H4 (cell line): ENCODE measurements at places on chromosomes 16 and 17. TPM values are rescaled to one million over a fixed set of nuclear protein-coding genes. Genes with fewer than 3 reads are reported as not detected.

The C16orf92 gene
- not detected in 2 replicates for total RNA-seq

GRCh38 chr17:64781014-64781756 is 119.1 kb upstream of the SMURF2 start:
- DNase-seq, result no peak

GRCh38 chr17:3512505-3513171 is 36.8 kb downstream of the ASPA start:
- no peak for DNase-seq

The KRT33A gene
- not detected in 2 replicates for total RNA-seq

DNA sequence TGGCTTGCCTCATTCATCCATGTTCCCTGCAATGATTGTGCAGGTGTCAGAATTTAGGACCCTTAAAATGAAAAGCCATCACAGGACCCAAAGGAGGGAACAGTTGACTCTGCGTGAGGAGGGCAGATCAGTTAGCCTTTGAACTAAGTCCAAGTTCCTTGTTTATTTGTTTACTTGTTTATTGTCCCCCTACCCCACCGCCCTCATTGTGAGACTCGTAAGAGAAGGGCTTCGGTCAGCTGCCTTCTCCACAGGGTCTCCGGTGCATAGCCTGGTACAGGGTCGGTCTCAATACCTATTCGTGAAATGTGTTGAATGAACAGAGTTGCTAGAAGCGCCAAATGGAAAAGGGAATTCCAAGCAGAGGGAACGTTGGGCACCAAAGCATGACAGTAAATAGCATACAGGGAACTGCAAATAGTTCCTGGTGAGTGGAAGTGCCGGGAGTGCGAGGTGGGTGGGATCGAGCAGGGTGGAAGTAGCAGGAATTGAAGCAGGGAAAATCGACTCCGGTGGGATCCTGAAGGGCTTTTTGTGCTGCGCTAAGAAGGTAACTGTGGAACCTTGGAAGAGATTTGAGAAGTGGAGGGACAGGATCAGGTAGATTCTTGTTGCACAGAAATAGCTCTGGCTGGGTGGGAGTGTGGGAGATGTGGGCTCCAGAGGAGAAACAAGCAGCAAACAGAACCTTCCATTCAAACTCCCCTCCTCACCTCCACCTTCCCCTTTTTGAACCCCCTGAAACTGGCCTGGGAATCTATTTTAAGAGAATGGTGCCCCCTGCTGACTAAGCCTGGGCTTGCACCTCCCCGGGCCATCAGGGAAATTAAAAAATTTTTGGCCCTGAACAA is 12.7 kb downstream of the SLC35B1 start:
- no peak for DNase-seq

The SLC5A2 gene
- total RNA-seq, result not detected in 2 replicates

- no peak for DNase-seq
Measured at GRCh38 chr17:42653179-42654124, 5.6 kb upstream of the TUBG2 start.

DNA sequence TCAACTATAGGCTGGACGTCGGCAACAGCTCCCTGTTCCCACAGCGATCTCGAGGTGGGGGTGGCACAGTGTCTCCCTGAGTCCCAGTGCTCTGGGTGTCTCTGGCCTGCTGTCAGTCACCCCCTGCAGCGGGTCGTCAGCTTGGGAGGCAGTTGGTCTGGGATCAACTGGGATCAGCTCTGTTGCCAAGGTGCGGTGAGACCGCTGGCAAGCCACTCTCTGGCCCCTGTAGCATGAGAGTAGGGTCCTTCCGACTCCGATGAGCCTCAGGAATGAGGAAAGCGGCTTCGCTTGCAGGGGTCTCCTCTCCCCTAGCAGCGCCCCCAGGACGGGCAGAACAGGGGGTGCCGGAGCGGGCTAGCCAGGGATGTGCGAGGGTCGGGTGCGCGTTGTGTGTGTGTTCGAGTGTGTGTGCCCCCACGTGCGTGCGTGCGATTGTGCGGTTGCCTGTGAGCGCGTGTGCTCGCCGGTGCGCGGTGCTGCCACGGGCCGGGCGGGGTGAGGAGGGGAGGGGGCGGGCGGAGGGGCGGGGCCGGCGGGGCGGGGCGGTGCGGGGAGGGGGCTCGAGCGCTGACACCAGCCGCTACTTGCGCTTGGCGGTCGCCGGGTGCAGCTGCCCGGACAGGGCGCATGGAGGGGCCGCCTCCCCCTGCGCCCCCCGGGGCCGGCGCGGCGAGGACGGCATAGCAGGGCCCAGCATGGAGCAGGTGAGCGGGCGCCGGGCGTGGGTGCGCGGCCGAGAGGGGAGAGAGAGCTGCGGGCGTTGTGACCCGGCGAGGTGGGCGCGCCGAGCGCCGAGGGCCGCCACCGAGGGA is 9.4 kb upstream of the ARHGAP23 start:
- no peak for DNase-seq

The PTX4 gene
- total RNA-seq, result not detected in 2 replicates

- DNase-seq, result no peak
Measured at GRCh38 chr16:590188-590814, 435 bp downstream of the RAB40C start.

GRCh38 chr17:15287538-15288267 is 22.6 kb upstream of the PMP22 start:
- no peak for DNase-seq

DNA sequence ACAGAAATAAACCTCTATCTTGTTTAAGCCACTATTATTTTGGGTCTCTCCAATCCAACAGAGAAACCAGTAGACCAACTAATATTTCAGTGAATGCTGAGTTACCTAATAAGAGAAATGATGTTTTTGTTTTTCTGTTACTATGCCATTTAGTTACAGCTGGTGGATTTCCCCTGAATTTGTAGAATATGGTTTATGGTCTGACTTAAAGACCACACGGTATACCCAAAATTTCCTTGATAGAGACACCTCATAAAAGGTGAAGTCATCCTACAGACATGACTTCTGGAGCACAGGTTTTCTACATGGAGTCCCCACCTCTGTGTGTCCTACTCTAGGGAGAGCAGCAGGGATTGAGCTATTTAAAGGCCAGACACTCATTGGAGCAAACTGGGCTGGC is 13.3 kb downstream of the PIK3R5 start:
- DNase-seq, result no peak

DNA sequence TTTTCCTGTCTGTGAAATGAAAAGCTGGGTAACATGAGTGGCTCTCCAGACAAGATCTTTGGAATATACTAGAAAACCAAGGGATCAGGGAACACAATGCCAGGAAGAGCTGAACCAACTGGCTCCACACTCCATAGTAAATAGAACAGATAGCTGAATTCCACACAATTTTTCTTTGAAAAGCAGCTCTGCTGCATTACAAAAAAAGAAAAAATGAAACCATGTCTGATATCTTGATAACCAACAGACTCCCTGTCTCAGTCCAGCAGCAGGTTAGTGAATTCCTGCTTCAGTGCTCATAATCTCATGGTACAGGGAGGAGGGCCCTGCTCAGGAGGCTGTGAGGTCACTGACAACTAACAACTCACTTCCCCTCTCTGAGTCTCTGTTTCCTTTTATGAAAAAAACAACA is 97.1 kb downstream of the CDH11 start:
- no peak for DNase-seq

GRCh38 chr16:16014329-16015224 is 65.2 kb downstream of the ABCC1 start:
- DNase-seq, result peak; percentile 91

The TBC1D10B gene
- total RNA-seq, result 10.4 and 15.9 TPM in 2 replicates

The KRT20 gene
- not detected in 2 replicates for total RNA-seq

The SSTR5 gene
- not detected in 2 replicates for total RNA-seq

DNA sequence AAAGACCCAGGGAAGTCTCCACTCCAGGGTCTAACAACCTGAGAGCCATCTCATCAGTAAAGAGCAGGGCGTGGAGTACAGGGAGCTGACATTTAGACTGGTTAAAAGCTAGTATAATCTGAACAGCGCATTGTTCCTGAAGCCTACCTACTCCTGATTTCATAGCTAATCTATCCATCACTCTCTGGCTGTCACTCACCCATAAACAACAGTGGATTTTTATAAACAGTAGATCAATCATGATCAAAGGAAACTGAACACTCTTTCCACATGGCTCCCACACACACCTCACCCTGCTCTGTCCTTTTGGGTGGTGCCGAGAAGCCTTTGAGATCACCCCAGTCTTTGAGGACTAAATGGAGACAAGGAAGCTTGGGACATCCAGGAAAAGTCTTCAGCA is 13.0 kb upstream of the COG1 start:
- DNase-seq, result no peak

The NHLRC4 gene
- 0.06 and 0.43 TPM in 2 replicates for total RNA-seq

The PNMT gene
- not detected in 2 replicates for total RNA-seq

DNA sequence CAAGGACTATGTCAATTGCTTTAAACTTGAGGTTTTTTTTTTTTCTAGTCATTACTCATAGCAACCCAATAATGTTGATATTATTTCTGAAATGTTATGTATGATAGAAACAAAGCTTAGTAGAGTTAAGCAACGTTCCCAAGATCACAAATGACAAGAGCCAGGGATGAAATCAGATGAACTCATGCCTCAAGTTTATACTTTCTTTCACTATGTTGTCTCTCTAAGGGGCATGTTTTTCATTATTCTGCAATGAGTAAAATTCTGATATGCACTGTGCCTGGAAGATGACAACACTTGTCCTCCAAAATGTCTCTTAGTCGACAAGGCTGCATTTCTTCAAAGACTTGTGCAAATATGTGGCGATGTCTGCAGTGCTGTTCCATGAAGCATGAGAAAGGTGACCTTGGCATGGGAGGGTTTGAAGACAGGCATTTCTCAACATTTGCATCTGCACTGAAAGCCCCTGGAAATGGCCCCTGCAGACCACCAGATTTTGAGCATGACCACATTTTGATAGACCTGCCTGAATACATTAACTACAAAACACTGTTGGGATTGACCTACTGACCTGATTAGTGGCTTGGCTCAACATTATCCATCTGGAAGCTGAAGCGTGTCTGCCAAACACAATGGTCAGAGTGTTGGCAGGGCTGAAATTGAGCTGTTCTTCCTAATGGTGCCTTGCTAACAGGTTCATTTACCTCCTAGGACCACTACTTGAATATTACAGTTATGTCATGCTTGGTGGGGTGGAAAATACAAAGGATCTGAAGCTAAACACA is 1027.5 kb downstream of the CDH11 start:
- DNase-seq, result no peak

DNA sequence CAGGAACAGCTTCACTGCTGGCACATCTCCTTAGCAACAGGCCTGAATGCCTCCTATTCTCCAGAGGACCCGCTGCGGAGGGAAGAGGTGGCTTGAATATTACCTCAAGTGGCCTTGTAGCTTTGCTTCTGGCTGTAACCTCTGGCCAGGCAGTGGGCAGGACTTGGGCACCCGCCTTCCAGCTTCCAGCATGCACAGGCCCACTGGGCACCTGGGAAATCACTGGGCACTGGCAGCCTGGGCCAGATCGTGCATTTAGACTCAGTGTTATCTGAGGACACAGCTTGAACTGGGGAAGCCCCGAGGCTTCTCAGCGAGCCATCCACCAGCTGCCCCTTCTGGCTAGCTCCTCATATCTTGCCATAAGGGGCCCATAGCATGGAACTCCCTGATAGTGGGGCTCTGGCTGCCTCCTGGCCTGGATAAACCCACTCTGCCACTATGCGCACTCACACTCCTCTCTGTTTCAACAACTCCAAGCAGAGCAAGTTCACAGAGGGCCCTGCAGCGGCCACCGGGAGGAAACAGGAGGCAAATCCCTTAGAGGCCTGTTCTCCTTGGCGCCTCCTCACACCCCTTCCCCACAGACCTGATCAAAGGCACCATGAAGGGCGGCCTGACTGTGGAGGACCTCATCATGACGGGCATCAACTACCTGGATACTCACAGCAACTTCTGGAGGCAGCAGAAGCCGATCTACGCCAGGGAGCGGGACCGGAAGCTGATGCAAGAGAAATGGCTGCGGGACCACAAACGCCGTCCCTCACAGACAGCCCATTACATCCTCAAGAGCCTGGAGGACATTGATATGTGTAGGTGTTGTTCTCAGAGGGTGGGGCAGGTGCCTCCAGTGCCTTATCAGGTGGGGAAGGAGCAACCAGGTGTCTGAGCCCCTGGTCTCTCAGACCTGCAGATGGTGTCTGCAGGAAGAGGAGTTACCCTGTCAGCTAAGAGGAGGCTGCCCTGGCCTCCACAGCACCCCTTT is 7.8 kb downstream of the ODAD4 start:
- no peak for DNase-seq

DNA sequence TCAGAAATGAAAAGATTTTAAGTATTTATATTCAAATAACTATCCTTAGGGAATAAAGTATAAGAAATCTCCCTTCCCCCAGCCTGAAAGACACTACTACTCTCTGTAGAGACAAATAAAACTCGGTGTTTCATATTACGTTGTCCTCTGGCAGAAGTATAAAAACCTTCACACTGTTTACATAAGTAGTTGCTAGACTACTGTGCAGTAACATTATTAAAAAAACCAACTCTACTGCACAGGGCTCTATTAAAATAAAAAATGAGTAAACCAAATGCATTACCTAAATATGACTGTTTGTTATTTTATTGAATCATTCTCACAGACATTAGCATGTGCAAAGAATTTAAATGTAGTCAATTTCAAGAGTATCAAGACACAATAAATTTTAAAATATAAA is 67.4 kb downstream of the MED13 start:
- DNase-seq, result no peak

- DNase-seq, result peak; percentile 75
Measured at GRCh38 chr17:75565066-75565465, 22.5 kb upstream of the MYO15B start.

The TEX14 gene
- total RNA-seq, result 0.06 TPM in 1 of 2 replicates, not detected in the other

The HYDIN gene
- total RNA-seq, result 0.15 and 0.64 TPM in 2 replicates

GRCh38 chr17:37466471-37466870 is 23.2 kb upstream of the DUSP14 start:
- no peak for DNase-seq
